ENCODE measurements at places on chromosomes 5 and 9. TPM values are rescaled to one million over a fixed set of nuclear protein-coding genes. Genes with fewer than 3 reads are reported as not detected.

PRDM9 gene
- total RNA-seq = not detected

PSD2 gene
- total RNA-seq = 0.29 TPM

C9 gene
- 0.36 TPM for total RNA-seq

FOXD4 gene
- total RNA-seq = 0.29 TPM

ADAMTS16 gene
- 1.4 TPM for total RNA-seq

CDH6 gene
- total RNA-seq = 9.4 TPM

GPRIN1 gene
- 1.8 TPM for total RNA-seq

TNFSF8 gene
- not detected for total RNA-seq

C9orf153 gene
- total RNA-seq = under 0.01 TPM

SPINK7 gene
- total RNA-seq = not detected

RAB3C gene
- total RNA-seq = not detected

TSSK1B gene
- 0.72 TPM for total RNA-seq

AQP7 gene
- total RNA-seq = 0.59 TPM

ADAMTS6 gene
- total RNA-seq = 135 TPM

IQGAP2 gene
- total RNA-seq = 0.36 TPM

CCDC187 gene
- total RNA-seq = under 0.01 TPM

DIPK1B gene
- total RNA-seq = not detected

PAEP gene
- total RNA-seq = not detected

SAXO1 gene
- under 0.01 TPM for total RNA-seq

PCDHB5 gene
- 2.9 TPM for total RNA-seq

DMGDH gene
- total RNA-seq = 7.2 TPM

SCGB3A2 gene
- not detected for total RNA-seq

EQTN gene
- total RNA-seq = not detected

FAXDC2 gene
- 19.2 TPM for total RNA-seq

ELAVL2 gene
- 0.36 TPM for total RNA-seq

PCDHB4 gene
- 1.2 TPM for total RNA-seq

NIPSNAP3A gene
- 42.7 TPM for total RNA-seq

ROR2 gene
- total RNA-seq = 13.8 TPM

JMY gene
- total RNA-seq = 30.8 TPM

LECT2 gene
- total RNA-seq = not detected

IFNB1 gene
- total RNA-seq = not detected

ENTPD2 gene
- not detected for total RNA-seq

RICTOR gene
- total RNA-seq = 50.7 TPM

CTXN3 gene
- total RNA-seq = not detected

PHF24 gene
- total RNA-seq = not detected

OLFM1 gene
- total RNA-seq = under 0.01 TPM

PTCD2 gene
- total RNA-seq = 9.4 TPM

PCDHA2 gene
- under 0.01 TPM for total RNA-seq

SV2C gene
- total RNA-seq = not detected

KCNN2 gene
- not detected for total RNA-seq

IFNK gene
- not detected for total RNA-seq

ANKRD20A1 gene
- total RNA-seq = not detected

IL13 gene
- total RNA-seq = not detected

CER1 gene
- not detected for total RNA-seq

PTGDS gene
- 57.9 TPM for total RNA-seq

ADAMTS12 gene
- total RNA-seq = 8.3 TPM

UAP1L1 gene
- total RNA-seq = 35.9 TPM

PARP8 gene
- total RNA-seq = 22.1 TPM

CRAT gene
- total RNA-seq = 64.8 TPM

SLC22A4 gene
- total RNA-seq = 3.8 TPM

MCTP1 gene
- 5.8 TPM for total RNA-seq

TGFBI gene
- 2,120 TPM for total RNA-seq

SLC36A3 gene
- total RNA-seq = not detected

ADAMTS19 gene
- total RNA-seq = not detected

SLC30A5 gene
- 47.7 TPM for total RNA-seq
